ENCODE measurements at places on chromosomes 3 and 15.

- no peak for DNase-seq
These were observed 435.4 kb downstream of the MFSD1 start for GRCh38 chr3:159237226-159237625.

DNA sequence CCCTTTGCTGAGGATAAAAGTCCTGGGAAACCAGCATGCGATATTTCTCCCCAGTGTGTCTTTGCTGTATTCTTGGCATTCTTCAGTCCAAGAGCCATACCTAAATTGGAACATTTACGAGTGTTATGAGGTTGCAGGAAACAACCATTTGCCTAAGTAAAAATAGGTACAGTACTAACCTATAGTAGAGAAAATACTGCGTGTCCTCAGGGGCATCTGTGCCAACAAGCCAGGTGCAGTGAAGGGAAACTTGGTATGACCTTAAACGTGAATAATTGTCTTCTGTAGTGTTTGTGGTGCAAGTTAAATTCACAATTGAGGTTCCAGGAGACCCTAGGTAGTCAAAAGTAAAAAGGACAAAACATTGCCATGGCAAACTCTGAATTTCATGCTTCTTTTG is 12.2 kb downstream of the IL5RA start:
- no peak for DNase-seq

- DNase-seq: no peak
These were observed 468.5 kb downstream of the NLGN1 start for GRCh38 chr3:173865900-173866498.

DNA sequence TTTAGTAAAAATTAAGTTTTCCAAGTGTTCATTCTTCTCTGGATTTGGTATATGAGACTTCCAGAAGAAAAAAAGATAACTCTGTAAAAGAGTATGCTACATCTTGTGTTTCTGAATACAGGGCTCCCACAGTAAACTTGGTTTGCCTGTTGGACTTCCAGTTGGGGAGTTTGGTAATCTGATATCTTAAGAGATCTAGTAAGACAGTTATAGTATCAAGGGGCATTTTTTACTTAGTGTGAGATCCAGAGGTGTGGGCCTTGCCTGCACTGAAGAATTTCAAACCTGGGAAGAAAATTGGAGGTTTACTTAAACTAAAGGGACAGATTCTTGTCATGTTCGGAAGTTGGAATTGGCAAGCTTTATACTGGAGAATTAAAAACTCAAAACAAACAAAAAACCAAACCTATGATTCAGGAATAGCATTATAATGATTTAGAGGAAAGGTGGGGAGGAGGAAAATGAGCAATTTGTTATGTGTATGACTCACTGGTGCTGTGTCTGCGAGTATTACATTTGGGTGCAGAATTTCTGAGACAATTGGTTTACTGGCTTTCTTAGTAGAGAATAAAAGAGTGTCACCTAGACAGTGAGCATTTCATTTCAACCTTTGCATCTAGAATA is 58.9 kb upstream of the ULK4 start:
- no peak for DNase-seq

DNA sequence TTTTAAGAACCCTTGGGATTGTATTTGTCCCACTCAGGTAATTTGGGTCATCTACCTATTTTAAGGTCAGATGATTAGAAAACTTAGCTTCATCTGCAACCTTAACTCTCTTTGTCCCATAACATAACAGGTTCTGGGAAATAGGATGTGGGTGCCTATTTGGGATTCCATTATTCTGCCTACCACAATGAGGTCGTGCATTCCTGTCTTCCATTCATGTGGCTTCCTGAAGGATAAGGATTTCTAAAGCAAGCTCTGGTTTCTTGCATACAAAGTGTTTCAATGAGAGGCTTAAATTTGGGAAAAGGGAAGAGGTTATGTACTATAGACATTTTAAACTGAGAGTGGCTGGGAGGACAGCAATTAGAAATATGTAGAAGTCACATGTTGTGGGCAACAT is 190.3 kb downstream of the MCTP2 start:
- no peak for DNase-seq

- DNase-seq: no peak
These were observed at the start of gene APBA2 for GRCh38 chr15:28885630-28886430. Gene APBA2, plus strand, starts transcription at chr15:28885974. Its CDS starts 167,911 bp downstream, at chr15:29053885.

DNA sequence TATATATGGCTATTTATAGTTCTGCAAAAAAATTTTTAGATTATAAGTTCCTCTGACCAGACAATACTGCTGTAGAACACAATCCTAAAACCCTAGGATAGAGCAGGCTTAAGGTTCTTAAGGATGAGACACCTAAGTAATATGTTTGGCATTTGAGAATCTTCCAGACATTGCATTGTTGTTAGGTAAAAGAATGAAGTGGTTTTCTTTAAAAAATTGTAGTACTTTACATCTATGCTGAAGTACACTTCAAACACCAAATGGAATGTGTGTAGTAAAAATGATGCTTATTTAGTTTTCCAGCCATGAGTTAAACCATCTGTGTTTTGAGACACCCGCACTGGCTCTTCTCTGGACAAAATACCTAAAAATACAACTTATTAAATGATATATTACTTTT is 857.7 kb downstream of the OTOL1 start:
- no peak for DNase-seq

DNA sequence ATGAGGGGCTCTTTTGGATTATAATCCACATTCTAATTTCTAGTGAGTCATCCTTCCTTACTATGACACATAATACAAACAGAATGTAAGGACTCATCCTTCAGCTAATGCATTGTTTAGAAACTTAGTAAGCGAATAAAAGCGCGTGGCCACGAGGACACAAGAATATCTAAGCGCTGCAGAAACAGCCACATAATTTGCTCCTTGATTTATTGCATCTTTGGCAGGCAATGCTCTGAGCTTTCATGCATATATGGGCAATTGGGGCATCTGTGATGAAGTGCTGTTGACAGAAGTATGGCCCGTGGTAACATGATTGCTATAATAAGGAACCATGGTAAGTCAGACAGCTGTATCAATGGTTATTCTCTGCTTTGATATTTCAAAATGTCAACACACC is 191.3 kb upstream of the ZNF385D start:
- DNase-seq: no peak

DNA sequence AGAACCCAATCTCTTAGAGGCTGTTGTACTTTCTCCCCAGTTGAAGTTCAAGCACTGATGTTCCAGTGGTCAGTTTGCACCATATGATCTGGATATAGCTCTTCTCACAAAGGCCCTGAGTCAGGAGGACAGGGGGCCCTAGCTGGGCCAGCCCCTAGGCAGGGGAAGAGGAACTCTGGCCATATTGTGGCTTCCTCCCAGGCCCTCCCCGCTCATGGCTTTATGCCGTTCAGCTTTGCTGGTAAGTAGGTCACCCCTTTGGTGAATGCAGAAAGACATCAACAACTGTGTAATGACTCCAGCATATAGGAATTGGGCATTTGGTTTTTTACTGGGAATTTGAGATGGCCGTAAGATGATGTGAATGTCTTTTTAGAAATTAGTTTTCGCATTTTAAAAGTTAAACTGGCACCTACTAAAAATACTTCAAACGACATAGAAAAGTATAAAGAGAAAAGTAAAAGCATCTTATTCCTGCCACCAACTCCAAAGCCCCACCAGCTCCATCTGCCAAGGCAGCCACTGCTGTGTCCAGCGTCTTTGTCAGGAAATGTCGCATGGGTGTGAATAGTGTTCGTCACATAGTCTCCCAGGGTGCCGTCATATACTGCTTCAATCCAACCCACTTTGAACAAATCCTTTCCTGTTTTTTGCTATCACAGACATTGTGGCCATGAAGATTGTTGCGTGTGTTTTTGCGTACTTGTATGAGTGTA is 25.3 kb downstream of the CCR9 start:
- DNase-seq: no peak

GRCh38 chr15:61091289-61091616 is 137.8 kb downstream of the RORA start:
- DNase-seq: peak; percentile 4

DNA sequence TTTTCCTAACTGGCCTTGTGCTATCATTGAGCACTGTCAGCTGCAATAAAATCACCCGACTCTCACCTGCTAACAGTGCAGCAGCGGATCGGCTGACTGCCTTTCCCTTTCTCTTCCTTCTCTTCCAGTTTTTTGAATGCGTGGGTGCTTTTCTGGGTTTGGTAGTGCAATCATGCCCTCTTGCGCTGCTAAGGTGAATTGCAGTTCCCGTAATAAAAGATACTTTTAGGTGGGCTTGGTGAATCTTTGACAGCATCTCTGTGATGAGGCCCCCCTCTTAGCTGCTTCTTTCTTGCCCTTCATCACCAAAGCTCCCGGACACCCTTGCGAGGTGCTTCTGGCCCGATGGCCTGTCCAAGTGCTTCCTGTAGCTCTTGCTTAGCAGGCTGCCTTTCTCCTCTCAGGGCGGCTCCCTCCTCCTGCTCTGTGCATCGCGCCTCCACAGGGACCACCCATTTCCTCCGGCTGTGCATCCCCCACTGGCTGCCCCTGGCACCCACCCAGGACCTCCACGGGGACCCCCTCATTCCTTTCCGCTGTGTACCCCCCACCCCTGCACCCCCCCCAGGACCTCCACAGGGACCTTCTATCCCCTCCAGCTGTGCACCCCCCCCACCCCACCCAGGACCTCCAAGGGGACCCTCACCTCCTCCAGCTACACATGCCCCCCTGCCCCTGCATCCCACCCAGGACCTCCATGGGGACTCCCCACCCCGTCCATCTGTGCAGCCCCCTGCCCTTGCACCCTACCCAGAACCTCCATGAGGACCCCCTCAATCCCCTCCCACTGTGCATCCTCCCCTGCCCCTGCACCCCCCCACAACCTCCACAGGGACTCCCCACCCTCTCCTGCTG is 50.8 kb upstream of the RPL32 start:
- DNase-seq: peak; percentile 65

GRCh38 chr3:89250742-89251141 is 143.3 kb downstream of the EPHA3 start:
- no peak for DNase-seq

GRCh38 chr3:99541181-99541580 is 97.2 kb upstream of the COL8A1 start:
- DNase-seq: no peak

DNA sequence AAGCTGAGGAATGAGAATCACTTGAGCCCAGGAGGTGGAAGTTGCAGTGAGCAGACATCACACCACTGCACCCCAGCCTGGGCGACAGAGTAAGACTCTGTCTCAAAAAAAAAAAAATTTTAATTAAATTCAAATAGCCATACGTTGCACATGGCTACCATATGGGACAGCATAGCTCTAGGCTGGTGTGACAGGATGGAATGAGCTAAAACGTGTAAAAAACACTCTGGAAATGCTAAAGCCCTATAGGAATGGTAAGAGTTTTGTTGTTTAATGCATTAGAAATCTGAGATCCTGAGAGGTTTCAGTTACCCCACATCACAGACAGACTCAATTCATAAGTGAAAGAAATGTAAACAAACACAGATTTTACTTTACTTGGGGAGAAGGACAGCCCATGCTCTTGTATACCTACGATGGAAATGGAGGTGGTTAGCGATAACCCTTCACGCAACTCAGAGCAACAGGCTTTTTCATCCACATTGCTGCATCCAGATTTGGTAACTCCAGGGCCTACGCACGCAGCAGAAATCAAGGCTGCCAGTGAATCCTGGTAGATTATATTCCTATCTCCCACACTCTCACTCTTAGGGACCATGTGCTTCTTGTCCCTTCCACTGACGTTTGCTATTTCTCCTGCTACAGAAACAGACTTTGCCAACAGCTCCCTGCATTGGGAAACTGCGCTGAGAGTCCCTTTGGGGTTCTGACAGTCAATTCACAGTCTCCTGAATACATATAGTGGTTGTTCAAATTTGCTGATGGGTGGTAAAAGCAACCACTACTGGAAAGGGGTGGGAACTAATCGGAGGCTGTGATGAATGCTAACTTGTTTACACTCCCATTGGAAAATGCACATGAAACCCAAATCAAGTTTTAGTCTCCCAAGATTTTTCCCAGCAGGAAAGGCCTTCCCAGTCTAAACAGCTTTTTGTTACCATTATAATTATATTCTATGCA is 3.1 kb downstream of the SH3BP5 start:
- no peak for DNase-seq

DNA sequence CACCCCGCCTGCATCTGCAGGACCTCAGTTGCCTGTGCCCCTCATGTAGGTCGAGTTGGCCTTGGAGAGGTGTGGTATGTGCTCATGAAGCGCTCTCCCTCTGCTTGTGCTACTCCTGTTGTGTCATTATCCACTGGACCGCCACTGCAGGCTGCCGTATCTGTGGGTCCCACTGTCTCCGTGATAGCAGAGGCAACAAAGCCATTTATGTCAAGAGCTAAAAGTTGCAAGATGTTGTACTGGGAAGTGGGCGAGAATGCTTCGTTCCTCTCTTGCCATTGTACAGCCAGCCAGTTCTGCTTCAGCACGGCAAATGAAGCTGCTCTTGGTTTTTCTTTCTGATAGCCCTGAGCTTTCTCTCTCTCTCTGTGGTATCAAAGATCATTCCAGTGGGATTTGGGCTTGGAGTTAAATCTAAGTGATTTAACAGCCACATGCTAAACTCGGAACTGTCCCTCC is 89.0 kb downstream of the TMEM212 start:
- DNase-seq: no peak

GRCh38 chr15:100802421-100803170 is 77.0 kb upstream of the ALDH1A3 start:
- no peak for DNase-seq

Data from large intestine (tissue), 12 donors.